ENCODE measurements at places on chromosomes 7 and 10. TPM values are rescaled to one million over a fixed set of nuclear protein-coding genes. Genes with fewer than 3 reads are reported as not detected.
A peak's percentile ranks its signal among the peaks of the same experiment; 100 is the strongest.

DNA sequence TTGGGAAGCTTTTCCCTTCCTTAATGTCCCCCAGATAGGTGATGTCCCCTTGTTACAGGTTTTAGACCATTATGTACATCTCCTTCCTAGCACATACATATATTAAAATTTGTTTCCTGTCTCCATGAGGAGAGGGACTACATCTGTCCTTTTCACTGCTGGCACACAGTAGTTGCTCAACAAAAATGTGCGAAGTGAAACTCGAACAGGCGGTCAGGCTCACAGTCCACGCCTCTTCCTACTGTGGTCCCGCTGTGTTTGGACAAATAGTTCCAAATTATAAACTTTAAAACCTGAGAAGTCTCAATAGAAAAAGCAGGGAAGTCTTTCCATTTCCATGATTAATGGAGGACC lies 1.2 kb upstream of the HHEX start:
- no peaks in the 10 kb centered on the region for H3K4me1 ChIP-seq
- no peak overlapping the region for H3K27ac ChIP-seq
- H3K36me3 ChIP-seq, result peaks cover 16% of the 10 kb centered on the region
- peak overlapping the region; percentile 80 for H3K4me3 ChIP-seq
- no peak for DNase-seq
- peaks cover 39% of the 10 kb centered on the region for H3K27me3 ChIP-seq

DNA sequence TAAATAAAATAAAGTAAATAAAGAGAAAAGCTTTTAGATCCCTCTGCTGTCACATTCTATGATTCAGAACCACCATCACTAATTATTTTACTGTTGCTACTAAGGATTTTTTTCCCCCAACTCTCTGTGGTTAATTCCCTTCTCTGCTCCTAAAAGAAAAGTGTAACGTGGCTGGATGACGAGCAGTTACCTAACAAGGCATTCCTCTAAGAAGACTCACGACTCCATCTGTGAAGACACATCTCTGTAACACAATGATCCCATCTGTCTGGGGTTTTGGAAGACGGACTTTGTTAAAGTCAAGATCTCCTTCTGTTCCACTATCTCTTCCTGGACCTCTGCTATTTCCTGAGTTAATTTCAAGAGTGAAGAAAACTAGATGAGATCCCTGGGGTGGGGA lies 179.9 kb downstream of the SFMBT2 start:
- no peaks in the 10 kb centered on the region for H3K4me1 ChIP-seq
- H3K27ac ChIP-seq, result no peak overlapping the region
- no peak for DNase-seq
- no peaks in the 10 kb centered on the region for H3K27me3 ChIP-seq

GRCh38 chr7:128721376-128721775 lies 17.8 kb upstream of the CALU start:
- no peaks in the 10 kb centered on the region for H3K27me3 ChIP-seq
- no peak overlapping the region for H3K27ac ChIP-seq
- no peak overlapping the region for H3K4me3 ChIP-seq
- DNase-seq, result no peak
- H3K4me1 ChIP-seq, result peaks cover 2% of the 10 kb centered on the region
- no peaks in the 10 kb centered on the region for H3K36me3 ChIP-seq

DNA sequence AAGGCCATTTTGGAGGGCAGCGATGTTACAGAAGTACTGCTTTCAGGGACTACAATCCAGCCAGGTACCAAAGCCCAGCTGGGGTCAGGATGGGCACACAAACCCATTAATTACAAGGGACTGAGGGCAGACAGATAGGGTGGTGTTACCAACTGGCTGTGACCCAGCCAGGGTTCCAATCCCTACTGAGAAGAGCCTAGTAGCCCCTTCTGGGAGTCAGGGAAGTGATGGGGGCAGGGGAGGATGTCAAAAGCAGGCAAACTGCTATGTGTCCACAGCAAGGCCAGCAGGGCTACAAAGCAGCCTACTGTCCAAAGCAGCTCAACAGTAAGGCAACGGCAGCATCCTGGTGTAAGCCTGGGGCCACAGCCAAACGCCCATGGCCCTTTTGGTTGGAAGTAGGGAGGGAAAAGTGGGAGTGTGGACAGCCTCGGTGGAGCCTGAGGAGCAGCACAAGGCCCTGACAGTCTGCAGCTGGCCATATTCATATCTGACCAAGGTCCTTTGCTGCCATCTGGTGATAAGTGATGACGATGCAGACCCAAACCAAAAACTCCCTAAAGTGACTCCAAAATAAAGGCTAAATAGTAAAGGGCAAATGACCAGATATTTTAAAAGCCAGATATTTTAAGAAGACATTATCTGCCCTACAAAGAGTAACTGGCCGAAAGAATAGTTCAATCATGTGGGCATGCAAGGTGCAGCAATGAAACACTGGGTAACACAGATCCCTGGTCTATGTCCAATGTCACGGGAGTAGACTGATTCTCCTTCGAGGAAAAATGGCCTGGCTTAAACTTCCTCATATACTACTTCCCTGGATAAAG lies 56.9 kb downstream of the XPNPEP1 start:
- peaks cover 78% of the 10 kb centered on the region for H3K36me3 ChIP-seq
- H3K4me3 ChIP-seq, result no peak overlapping the region
- H3K4me1 ChIP-seq, result no peaks in the 10 kb centered on the region
- no peaks in the 10 kb centered on the region for H3K27me3 ChIP-seq

DNA sequence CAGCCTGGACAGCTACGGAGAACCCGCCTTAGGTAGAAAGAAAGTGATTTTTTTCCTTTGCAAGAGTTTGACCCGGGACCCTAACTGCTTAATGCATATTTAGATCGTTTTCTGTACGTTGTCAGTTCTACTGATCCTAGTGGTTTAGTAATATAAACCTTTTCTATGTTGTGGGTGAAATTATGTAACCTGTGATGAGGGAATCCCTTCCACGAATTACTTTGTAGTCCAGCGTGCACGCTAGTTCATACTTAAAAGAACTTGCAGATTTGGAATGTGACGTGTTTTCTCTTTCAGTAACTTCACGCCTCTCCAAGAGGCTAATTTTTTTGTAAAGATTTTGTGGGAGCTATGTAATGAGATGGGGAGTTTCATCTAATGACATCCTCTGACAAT lies 705 bp downstream of the SLF2 start:
- peaks cover 25% of the 10 kb centered on the region for H3K4me1 ChIP-seq
- no peak for DNase-seq
- H3K4me3 ChIP-seq, result peak overlapping the region; percentile 92
- H3K27me3 ChIP-seq, result no peaks in the 10 kb centered on the region

GRCh38 chr10:29109707-29110571 lies 178.9 kb upstream of the LYZL1 start:
- H3K36me3 ChIP-seq, result no peaks in the 10 kb centered on the region
- peaks cover 22% of the 10 kb centered on the region for H3K4me1 ChIP-seq
- no peaks in the 10 kb centered on the region for H3K27me3 ChIP-seq
- no peak overlapping the region for H3K27ac ChIP-seq

- DNase-seq, result no peak
- no peak overlapping the region for H3K27ac ChIP-seq
- no peaks in the 10 kb centered on the region for H3K36me3 ChIP-seq
These were observed 5.2 kb upstream of the CUBN start for GRCh38 chr10:17134737-17135260.

DNA sequence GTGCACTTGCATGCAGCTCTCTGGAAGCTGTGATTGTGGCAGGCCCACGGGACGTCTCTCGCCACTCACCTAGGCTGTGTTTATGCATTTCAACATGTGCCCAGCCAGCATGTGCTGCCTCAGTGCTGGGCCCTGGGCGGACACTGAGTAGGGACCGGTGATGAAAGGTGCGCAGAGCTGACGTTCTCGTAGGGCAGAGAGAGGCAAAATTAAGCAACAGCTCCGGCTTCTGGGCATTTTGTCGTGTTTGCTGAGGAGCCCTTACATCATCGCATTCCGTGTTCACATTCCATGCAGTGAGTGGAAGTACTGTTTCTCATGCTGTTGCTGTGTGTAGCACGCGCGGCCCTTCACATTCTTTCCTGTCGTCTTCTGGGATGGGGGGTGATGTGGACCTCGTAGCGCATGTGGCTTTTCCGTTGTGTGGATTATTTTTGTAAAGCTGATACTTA lies 50.5 kb downstream of the PRF1 start:
- H3K4me3 ChIP-seq, result no peak overlapping the region
- peaks cover 7% of the 10 kb centered on the region for H3K36me3 ChIP-seq
- no peaks in the 10 kb centered on the region for H3K4me1 ChIP-seq
- peak overlapping the region; percentile 24 for H3K27ac ChIP-seq
- no peaks in the 10 kb centered on the region for H3K27me3 ChIP-seq
- no peak for DNase-seq

DNA sequence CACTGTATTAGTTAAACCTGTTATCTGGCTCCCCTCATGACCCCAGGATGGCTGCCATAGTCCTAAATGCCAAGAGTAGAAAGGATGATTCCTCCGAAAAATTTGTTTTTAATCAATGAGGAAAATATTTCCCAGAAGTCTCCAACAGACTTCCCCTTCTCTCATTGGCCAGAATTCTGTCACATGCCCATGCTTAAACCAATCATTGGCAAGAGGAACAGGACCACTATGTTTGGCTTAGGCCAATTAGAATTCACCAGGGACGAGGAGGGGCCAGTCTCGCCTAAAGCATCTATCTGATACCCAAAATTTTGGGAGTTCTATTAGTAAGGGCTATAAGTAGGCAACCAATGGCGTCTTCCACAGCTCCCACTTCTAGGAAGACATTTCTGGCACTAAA lies 71.2 kb upstream of the IL6 start:
- H3K4me1 ChIP-seq, result no peaks in the 10 kb centered on the region
- H3K4me3 ChIP-seq, result peak overlapping the region; percentile 20
- DNase-seq, result no peak
- no peak overlapping the region for H3K27ac ChIP-seq
- no peaks in the 10 kb centered on the region for H3K27me3 ChIP-seq

DNA sequence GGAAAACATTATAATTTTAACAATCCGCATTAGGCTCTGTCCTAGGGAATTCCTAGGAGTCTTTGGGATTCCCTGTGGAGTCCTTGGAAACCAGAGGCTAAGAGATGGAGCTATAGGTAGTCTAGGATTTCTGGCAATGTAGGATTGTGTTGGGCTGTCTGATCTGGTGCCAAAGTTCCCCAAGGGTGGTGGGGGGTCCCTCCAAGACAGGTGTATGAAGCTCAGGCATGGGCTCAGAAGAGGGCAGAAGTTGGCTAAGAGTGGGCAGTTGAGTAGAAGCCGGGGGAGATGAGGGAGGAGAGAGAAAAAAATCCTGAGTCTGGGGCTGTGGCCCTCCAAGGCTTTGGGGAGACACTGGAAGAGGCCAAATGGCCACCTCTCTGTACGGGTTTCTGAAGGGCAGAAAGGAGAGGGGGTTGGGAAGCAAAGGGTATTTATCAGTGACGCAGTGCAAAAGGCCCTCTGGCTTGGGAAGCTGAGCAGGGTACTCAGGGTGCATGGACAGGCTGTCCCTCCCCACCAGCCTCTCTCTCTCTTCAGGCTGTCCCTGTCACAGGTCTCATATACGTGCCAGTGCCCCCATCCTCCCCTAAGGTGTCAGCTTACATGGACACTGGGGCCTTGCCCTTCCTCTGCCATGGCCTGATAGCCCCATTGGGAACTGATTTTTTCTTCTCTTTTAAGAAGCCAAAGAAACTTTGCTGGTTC lies 929 bp downstream of the HOXA6 start:
- peaks cover 100% of the 10 kb centered on the region for H3K27me3 ChIP-seq
- DNase-seq, result peak; percentile 41
- no peak overlapping the region for H3K4me3 ChIP-seq
- no peak overlapping the region for H3K27ac ChIP-seq
- no peaks in the 10 kb centered on the region for H3K4me1 ChIP-seq
- no peaks in the 10 kb centered on the region for H3K36me3 ChIP-seq

DNA sequence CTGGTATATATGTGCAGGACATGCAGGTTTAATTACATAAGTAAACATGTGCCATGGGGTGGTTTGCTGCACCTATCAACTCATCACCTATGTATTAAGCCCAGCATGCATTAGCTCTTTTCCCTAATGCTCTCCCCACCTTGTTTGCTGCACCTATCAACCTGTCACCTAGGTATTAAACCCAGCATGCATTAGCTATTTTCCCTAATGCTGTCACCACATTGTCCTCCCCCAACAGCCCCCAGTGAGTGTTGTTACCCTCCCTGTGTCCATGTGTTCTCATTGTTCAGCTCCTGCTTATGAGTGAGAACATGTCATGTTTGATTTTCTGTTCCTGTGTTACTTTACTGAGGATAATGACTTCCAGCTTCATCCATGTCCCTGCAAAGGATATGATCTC lies 300.5 kb downstream of the ANKRD7 start:
- DNase-seq, result no peak
- H3K27me3 ChIP-seq, result no peaks in the 10 kb centered on the region
- no peaks in the 10 kb centered on the region for H3K36me3 ChIP-seq
- no peak overlapping the region for H3K27ac ChIP-seq

GRCh38 chr10:44801383-44802327 lies 109.5 kb upstream of the TMEM72 start:
- H3K4me3 ChIP-seq, result no peak overlapping the region
- no peaks in the 10 kb centered on the region for H3K36me3 ChIP-seq
- no peak overlapping the region for H3K27ac ChIP-seq
- H3K4me1 ChIP-seq, result no peaks in the 10 kb centered on the region
- no peak for DNase-seq
- H3K27me3 ChIP-seq, result no peaks in the 10 kb centered on the region

GRCh38 chr10:87868277-87868676 lies 4.9 kb downstream of the PTEN start:
- H3K27ac ChIP-seq, result no peak overlapping the region
- peak overlapping the region; percentile 95 for H3K4me3 ChIP-seq
- peaks cover 4% of the 10 kb centered on the region for H3K36me3 ChIP-seq

DNA sequence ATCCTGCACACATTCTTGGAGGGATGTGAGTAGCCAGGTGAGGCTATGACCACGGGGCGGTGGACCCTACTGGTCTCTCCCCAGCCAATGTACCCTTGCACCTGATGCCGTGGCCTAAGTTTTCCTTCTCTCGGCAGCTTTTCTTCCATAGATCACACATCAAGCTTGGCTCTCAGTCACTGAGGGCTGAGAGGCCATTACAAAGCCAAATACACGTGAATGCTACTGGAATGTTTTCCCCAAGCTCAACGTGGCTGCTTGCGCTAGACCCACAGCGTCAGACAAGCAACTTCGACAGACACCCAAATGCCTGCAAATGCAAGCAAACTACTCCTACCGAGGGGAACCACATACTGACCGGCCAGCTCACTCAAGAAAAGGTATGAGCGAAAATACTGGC lies 83.1 kb downstream of the PRPF18 start:
- H3K36me3 ChIP-seq, result peaks cover 29% of the 10 kb centered on the region
- no peaks in the 10 kb centered on the region for H3K27me3 ChIP-seq
- H3K4me3 ChIP-seq, result no peak overlapping the region
- DNase-seq, result no peak
- peaks cover 14% of the 10 kb centered on the region for H3K4me1 ChIP-seq

The ATG9B gene
- 3.0 TPM for total RNA-seq

The EN2 gene
- not detected for total RNA-seq

The HOXA4 gene
- not detected for total RNA-seq

The TMEM213 gene
- not detected for total RNA-seq

All from endodermal cell (in vitro differentiated cells).